ENCODE measurements at places on chromosomes 7 and 10.

DNA sequence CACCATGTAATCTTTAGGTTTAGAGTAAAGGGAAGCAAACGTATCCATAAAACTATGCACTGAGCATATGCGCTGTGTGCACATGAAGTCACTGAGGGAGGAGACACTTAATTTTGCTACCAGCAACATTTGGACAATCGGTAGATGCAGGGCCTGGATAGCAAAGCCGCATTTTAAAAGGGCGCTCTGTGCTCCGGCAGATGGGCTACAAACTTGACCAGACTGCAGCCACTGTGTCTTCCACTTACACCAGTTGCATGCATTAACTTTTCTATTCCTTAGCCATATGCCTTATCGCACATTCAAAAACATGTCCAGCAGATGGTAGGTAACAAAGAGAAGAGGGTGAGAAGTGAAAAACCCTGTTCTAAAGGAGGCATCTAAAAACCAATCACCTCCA lies 18.3 kb downstream of the FAM171A1 start:
- DNase-seq = no peak

DNA sequence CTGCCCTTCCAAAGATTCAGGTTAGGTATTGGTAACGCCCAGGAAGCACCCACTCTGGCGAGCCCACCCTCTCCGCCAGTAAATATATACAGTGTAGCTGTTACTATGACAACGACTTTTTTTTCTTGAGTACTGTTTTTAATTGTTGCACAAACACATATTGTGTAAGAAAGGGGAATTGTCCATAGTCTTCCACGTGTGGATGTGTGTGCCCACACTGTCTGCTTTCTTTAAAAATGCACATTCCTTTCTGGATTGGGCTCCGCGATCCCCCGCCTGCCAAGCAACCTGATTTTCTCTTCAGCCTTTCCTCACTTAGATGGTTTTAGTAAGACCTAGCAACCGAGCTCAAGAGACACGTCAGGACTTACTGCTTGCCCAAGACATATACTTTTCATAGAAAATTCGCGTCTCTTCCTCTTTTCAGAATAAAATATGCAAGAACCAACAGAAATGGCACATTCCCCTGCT lies 247.8 kb downstream of the EBF3 start:
- DNase-seq = no peak

- no peak for DNase-seq
Measured at GRCh38 chr10:35639021-35639727, 2.9 kb downstream of the FZD8 start.

DNA sequence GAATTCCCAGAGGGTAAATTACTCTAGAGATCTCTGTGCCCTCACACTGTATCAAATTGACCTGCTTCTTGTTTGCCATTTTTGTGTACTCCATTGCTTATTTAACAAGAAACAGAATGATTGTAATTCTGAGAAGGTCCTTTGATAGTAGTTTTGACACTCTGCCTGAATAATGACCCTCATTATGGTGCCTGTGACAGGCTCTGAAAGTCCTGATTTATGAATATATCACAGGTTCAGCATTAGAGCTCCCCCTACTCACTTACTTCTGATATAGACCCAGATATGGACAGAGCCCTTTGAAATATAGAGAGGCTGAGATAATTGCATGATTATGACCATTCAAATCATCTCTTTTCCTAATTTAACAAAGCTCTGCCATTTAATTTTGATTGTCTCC lies 465.2 kb downstream of the MDFIC start:
- DNase-seq = no peak

DNA sequence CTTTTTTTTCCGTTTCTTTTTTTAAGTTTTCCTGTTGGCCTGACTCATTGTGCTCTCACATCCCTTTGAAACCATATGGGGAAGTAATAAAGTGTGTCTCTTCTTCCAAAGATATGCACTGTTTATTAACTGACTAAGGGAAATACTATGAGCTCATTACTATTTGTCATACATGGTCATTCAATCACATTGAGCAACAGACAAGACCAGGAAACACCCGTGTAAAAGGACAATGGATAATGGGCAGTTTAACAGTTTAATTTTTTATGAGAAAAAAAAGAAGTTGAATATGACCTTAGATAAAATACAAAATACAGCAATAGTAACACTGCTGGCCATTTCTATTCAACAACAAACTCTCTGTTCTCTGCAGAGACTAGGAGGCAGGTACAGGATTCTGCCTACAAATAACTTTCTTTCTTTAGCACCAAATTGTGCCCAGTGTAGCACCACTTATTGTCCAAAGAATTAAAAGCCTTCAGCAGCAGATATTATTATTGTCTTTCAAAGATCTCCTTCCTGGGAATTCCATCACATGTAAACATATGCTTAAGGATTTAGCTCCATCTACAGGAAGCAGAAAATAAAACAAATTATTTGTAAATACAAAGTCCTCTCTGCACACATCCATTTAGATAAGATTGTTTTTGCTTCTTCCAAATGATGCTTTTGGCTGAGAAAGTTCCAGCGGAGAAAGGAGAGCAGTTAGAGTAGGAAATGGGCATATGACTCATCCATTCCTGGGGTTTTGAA lies 55.0 kb upstream of the AKR1E2 start:
- DNase-seq = no peak

DNA sequence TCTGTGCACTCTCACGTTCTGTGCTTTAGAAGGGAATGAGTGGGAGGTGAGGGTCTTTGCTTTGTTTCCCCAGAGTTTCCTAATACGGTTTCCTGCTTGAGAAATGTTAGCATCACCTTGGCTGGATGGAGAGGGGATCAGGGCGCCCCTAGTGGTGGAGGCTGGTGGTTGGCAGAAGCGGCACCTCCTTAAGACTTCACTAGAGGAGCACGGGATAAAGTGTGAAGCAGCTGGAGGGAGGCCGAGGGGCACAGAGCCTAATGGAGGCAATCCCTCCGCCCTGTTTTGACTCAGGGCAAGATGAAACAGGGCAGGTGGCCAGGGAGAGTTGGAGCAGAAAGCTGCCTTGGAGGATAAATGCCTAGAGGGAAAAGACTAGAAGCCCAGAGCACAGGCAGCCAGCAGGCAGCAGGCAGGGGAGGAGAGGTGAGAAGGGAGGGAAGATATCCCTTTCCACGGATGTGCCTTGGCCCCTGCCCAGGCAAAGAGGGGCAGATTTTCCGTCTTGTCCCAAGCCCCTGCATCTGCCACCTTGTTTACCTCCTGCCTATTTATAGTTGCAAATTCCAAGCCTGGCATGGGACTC lies 56.0 kb upstream of the BTRC start:
- peak; percentile 75 for DNase-seq

DNA sequence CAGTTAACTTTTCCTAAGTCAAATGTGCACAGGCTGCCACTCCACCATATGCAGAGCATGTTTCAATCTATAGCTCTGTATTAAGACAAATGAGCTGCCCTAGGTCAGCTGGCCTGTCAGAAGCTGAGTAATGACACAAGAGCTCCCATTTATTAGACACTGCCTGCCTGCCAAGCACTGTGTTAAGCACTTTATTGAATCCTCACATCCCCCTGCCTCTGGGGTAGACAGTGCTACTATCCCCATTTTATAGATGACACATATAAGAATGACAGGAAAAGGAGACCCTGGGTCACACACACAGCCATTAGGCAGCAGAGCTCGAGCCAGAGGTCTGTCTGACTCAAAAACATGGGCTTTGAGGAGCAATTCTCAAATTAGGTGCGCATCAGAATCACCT lies 179.8 kb upstream of the PDE1C start:
- DNase-seq = no peak

GRCh38 chr7:46534664-46535588 lies 613.9 kb upstream of the IGFBP3 start:
- no peak for DNase-seq

- DNase-seq = no peak
Measured at GRCh38 chr7:68442931-68443631, 1155.2 kb upstream of the AUTS2 start.

GRCh38 chr7:159144758-159145489 lies at the start of gene VIPR2:
Gene VIPR2, minus strand, starts transcription at chr7:159144867. Its CDS starts 96 bp downstream, at chr7:159144771.
- peak; percentile 5 for DNase-seq

DNA sequence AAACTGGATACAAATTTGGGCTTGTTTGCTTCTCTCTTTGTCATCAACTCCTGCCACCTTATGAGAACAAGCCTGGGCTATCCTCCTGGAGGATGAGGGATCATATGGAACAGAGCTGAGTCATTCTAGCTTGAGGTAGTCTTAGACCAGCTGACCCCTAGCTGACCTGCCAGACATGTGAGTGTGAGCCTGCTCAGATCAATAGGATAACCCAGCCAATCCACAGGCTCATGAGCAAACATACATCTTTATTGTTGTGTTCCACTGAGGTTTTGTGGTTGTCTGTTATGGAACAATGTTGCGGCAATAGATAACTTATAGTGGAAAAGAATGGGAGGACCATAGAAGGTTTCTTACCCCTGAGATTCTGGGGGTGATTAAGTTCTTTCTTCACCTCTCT lies 54.5 kb upstream of the FAM180A start:
- DNase-seq = no peak

DNA sequence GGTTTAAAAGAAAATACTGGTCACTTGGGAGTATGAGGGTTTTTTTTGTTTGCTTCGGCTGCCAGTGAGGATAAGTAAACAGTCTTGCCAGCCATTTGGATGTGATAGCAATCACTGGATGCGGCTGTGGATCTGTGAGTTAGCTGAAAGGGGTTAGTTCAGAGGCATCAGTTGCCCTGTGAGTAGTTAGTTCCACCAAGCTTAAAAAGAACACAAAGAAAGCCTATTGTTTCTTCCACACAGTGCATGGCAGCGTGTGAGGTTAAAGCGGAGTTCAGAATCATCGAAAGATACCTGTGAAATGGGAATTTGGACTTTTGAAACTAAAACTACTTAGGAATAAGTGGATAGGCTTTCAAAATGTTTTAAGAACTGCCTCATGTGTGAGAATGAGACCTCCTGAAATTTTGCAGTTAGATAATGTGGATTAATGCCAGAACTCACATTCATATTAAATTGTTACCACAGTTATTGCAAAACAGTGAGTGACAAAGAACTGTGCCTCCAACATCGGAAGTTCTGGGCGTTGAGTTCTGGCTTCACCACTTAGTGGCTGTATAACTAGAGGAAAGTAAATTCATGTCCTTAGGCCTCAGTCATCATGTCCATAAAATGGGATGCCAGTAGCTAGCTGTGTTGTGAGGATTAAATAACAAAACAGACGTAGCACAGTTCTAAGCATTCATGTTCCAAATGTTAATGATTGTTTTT lies 31.3 kb downstream of the KIAA1217 start:
- no peak for DNase-seq

GRCh38 chr7:107628461-107629064 lies 32.1 kb upstream of the SLC26A4 start:
- DNase-seq = no peak

DNA sequence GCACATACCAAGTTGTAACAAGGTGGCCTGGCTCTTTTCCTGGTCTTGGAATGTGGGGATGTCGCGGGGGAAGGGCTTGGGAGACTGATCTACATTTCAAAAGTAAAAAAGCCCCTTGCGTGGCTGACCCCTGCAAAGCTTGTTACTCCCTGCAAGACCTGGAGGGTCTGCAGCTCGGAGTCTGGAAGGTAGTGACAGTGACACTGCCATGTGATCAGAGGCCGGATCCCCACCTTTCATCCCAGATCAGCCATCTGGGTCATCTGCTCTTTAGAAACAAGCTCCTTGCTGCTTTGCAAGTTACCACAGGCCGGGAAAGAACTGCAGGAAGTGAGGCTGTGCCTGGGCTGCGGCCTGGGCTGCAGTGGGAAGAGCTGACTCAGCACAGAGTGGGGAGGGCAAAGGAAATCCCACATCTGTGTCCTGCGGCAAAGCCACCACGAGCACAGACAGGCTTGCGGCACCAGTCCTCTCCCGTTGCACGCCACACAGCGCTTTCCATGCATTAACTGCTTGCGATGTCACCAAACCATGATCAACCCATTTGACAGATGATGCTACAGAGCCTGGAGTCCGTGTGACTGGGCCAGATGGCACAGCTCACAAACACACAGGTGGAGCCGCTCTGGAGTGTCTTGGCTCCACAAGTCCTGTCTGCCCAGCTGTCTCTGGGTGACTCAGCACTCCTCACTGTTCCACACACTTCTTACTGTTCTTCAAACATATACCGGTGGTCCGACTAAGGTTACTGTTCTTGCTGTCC lies 97.7 kb downstream of the SH3PXD2A start:
- DNase-seq = peak; percentile 36

GRCh38 chr10:112223725-112224124 lies 40.2 kb upstream of the GPAM start:
- no peak for DNase-seq

DNA sequence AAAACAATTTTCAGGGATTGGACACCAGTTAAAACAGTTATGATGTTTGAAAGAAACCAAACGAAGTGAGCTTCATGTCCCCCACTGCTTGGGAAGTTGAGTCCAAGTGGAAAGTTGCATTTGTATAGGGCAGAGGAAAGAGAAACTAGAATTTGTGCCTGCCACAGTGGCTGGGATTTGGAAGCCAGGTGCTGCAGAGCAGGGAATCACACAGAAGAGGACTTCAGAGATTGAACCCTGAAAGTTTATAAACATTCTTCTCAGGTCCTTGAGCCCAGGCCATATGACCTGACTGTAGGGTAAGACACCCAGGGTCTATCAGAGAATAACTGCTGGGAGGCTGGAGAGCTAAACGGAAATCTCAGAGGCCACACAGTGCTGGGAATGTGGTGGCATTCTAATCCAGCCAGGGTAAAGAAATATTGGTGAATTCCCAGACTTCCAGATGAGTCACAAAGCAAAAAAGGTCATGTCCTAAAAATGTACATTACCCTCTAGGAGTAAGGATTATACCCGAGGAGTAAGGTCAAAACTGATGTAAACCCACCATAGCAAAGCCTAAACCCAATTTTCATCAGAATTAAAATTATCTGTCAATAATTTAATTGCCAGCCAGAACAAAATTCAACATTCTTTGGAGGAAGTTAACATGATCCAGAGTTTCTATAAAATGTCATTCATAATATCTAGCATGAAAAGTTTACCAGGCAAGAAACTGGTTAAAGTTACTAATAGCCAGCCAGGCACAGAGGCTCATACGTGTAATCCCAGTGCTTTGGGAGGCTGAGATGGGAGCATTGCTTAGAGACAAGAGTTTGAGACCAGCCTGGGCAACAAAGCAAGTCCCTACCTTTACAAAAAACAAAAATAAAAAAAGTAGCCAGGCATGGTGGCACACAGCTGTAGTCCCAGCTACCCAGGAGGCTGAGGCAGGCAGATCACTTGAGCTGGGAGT lies 31.2 kb downstream of the TOMM7 start:
- no peak for DNase-seq

DNA sequence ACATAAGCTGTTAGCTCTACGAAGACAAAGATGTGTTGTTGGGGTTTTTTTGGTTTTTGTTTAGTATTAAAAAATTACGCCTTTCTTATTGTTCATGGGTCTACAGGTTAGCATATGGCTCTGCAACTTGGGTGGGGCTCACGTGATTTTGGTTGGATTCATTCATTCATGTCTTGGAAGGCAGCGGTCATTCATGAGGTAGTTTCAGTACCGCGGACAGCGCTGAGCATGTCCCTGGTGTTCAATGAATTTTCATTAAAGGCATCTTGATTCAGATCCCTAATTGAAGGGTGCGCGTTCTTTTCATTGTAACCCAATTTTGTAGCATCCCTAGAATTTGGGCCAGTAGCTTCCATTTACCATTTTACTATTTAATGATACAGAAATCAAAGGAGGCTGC lies 42.9 kb upstream of the TCERG1L start:
- no peak for DNase-seq
